ENCODE measurements at places on chromosomes 6 and 20.

- DNase-seq: no peak
Observed at GRCh38 chr6:41008011-41008410, 31.0 kb downstream of the UNC5CL start.

DNA sequence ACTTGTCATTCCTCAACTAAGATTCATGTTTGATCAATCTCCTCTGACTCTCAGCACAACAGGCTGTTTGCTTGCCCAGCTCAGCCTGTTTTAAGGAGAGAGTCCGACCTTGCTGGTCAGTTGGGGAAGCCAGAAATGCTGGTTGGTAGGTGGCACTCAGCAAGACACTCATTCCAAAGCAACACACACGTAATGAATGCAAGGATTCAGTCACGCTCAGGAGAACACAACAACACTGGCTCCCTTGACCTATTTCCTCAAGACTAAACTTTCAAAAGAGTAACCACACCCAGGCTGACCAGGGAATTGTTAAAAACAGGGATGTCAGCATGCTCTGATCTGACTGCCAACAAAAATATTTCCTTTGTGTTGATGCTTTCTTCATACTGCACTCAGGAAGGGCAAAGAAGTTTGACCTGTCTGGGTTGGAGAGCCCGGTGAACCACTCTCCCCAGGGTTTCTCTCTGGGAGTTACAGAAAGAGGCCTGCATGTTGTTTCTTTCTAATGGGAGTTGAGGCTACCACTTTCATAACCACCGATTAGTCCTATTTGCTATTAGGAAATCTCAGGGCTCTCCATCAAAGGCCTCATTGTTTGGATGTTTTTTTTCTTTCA is 25.6 kb upstream of the PREP start:
- DNase-seq: no peak

DNA sequence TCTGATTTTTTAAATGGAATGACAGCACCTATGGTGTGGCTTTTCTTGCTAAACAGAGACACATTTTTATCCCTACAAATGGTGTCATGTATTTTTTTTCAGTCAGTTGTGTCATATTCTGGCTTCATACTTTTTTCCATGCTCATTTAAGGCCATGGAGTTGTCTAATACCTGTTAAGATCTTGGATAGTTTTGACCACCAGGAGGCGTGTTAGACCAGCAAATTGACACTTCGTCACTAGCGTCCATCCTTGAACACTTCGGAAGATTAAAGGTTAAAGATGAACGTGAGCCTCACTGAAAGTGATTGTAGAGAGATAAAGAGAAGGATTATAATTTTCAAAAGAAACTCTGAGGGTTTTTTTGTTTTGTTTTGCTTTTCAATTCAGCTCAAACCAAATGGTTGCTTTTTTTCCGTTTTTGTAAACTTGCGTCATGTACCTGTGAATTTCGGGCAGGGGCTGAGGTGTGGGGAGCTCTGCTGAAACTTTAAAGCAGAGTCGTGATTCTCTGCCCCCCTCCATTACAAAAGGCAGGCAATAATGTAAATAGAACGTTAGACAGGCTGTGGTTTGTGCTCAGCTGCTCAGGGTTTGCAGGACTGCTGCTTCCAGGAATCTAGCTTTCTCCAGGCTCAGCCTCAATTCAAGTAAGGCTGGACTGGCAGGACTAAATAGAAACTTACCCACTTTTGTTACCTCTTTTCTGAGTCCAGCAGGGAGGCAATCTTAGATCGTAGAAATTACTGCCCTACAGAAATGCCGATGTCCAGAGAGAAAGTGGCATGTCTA is 245.1 kb downstream of the FOXA2 start:
- DNase-seq: no peak

DNA sequence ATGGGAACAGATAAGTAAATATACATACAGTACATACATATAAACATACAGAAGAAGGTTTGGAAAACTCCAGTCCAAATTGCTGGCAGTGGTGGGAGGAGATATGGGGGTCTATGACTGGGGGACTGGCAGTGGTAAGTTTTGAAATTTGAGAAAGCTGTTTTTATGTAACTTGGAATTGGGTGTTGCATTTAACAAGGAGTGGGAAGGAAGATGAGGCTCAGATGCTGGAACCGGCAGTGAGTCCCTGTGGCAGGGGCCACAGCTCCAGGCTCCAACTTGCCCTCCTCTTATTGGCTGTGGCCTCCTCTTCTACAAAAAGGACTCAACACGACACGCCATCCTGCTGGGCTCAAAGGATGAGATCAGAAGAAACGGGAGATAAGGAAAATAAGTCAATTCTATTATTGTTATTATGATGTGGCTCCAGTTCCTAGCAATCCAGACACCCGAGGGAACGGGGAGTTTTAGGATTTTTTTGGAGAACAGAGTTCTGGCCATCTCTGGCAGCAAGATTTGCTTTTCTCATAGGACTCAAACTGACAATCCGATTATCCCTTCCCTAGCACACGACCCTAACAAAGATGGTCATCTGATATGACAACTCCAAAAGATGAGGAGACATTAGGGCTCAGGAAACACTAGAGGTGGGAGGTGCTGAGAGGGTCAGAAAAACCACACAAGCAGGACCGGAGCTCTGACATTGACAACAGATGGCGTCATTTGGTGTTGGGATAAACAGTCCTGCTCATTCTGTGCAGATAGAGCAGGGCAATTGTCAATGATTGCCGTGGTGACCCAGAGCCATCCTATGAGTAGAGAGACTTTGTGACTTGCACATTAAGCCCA is 6.0 kb upstream of the TGM2 start:
- no peak for DNase-seq

DNA sequence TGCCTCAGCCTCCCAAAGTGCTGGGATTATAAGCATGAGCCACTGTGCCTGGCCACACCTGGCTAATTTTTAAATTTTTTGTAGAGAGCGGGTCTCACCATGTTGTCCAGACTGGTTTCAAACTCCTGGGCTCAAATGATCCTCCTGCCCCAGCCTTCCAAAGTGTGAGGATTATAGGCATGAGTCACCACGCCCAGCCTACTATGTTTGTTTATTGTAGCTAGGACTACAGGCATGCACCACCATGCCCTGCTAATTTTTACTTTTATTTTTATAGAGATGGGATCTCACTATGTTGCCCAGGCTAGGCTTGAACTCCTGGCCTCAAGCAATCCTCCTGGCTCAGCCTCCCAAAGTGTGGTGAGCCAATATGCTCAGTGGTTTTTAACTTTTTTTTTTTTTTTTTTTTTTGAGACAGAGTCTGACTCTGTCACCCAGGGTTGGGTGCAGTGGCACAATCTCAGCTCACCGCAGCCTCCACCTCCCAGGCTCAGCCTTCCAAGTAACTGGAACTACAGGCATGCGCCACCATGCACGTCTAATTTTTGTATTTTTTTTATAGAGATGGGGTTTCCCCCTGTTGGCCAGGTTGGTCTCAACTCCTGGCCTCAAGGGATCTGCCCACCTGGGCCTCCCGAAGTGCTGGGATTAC is 12.0 kb upstream of the DDX43 start:
- DNase-seq: no peak

DNA sequence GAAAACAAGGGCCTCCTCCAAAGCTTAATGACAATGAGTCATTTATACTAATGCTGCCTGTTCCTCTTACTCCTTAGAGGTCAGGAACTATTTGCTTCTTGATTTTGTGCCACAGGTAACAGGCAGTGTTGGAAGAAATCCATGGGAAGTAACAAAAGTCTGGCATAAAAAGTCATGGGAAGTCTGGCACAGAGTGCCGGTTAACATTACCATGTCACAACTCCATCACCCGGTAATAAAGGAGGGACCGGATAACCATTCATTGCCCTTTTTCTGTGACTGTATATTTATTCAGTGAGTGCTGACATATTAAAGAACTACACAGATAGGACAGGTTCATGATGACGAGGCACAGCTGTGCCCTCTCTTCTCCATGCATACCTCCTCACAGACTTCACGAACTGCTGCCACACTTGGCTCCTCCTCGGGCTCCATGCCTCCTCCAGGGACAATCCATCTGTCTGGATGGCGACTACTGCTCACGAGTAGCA is 50.9 kb downstream of the NUDT3 start:
- no peak for DNase-seq

- no peak for DNase-seq
Observed at GRCh38 chr6:48613231-48613949, 502.4 kb upstream of the PTCHD4 start.

DNA sequence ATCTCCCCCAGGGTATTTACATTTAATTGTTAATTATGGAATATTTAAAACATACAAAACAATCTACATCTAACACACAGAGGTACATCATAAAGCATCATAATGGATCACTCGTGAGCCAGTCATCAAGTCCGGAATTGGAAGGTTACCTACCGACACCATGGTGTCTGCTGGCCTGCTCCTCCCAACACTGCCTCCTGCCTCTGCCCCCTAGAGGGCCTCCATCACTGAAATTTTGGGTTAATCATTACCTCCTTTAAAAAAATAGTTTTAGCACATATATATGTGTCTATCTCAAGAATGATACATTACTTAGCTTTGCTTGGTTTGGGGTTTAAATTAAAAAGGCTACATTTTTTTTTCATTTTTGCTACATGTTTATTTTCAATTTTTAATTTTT is 114.6 kb upstream of the PDE10A start:
- DNase-seq: no peak

GRCh38 chr6:115932481-115932880 is 128.2 kb downstream of the FRK start:
- DNase-seq: no peak

DNA sequence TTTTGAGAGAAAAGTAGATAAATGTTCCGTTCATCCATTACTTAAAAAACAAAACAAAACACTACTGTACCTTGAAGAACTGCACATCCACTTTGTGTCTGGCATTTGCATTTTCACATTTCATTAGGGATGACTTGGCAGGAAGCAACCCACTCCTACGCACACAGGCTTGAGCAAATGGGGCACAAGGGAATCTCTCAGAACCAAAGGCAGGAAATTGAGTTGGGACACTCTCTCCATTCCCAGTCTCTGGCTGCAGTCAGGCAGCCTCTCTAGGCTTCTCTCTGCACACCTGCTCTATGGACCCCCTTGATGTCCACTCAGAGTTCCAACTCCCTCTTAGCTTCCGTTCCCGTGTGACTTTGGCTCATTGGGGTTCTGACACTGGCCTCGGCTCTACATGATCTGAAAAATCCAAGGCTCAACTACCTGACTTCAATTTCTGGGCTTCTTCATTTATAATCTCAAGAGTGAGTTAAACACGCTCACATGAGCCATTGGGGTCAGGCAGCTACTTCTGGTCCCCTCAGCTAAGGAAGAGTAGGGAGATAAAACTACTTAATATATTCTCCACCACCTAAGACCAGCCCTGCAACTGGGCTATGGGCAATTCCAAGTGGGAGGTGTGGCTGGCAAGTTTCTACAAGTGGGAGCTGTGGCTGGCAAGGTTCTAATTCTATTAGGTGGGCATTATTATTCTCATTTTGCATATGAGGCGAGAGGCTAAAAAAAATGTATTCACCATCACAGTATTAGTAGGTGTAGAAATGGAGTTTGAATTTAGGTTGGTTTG is 251.9 kb downstream of the SOD2 start:
- no peak for DNase-seq

DNA sequence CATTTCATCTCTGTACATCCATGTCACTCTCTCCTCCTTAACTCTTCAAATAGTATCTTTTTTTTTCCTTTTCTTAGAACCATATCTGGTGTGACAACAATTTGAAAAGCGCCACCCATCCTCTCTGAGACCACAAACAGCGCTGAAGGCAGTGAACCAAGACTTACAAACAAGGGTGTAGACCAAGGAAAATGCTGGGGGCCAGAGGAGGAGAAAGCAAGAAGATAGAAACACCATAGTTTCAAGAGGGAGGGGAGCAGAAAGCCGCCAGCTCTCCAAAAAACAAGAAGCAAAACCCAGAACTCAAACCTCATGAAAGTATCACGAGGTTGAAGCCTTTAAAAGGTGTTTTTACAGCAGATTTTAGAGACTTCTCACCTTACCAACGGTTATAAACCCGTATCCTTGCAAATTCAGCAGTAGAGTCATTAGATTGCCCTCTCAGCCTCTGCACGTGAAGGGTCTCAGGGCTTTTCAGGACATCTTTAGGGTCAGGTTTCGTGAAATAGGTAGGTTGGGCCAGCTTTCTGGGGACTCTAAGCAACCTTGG is 13.3 kb upstream of the RIPOR2 start:
- no peak for DNase-seq

DNA sequence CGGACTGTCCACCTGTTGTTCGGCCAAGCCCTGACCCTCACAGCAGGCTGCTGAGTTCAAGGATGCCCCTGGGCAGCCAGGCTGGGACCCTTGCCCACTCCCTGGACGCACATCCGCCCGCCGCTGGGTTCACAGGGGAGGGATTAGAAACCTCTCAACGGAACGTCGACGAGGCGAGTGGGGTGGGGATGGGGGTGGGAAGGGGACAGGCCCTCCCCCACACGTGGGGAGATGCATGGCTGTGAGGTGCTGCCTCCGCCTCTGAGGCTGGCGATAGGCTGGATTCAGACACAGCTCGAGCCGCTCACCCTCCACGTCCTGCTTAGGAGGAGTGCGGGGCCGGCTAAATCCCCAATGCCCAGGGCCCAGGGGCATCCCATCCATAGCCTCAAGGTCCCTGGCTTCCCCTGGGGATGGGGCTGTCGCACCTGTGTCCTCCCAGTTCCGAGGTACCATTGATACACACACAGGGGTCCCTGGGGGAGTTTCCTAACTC is 90.6 kb upstream of the BHLHE23 start:
- no peak for DNase-seq
